ENCODE measurements at places on chromosomes 12 and 14.

- no peak for DNase-seq
Measured at GRCh38 chr14:63212209-63212608, 8.0 kb downstream of the RHOJ start.

- no peak for DNase-seq
Measured at GRCh38 chr12:111102102-111102739, 181.8 kb upstream of the MYL2 start.

- no peak for DNase-seq
Measured at GRCh38 chr14:73723797-73724661, 9.8 kb upstream of the PNMA1 start.

DNA sequence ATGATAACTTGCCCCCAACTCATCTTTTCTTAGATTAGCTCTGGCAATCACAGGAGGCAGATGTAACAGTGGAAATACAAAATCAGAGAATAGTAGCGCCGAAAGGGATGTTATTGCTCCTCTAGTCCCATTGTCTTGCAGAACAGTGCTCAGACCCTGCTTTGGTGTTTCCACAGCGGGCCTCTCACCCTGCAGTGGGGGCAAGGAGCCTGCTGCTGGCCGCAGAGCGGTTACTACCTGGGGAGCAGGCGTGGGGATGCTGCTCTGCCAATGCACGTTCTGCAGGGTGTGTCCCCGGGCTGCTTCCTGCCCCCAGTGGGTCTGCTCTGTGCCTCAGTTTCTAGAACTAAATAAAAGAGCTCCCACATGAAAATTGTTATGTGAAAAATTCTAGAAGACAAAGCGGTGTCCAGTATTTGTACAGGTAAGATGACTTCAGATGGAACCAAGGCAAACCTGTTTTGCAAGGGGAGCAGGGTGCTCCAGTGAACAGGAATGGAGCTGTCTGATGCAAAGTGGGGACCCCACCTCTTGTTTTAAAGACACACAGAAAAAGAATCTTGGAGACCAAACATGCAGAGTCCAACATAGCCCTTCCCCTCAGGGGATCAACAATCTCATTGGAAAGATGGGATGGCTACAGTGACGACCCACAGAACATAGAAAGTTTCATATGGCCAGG lies 35.5 kb downstream of the LRRC74A start:
- DNase-seq, result no peak

DNA sequence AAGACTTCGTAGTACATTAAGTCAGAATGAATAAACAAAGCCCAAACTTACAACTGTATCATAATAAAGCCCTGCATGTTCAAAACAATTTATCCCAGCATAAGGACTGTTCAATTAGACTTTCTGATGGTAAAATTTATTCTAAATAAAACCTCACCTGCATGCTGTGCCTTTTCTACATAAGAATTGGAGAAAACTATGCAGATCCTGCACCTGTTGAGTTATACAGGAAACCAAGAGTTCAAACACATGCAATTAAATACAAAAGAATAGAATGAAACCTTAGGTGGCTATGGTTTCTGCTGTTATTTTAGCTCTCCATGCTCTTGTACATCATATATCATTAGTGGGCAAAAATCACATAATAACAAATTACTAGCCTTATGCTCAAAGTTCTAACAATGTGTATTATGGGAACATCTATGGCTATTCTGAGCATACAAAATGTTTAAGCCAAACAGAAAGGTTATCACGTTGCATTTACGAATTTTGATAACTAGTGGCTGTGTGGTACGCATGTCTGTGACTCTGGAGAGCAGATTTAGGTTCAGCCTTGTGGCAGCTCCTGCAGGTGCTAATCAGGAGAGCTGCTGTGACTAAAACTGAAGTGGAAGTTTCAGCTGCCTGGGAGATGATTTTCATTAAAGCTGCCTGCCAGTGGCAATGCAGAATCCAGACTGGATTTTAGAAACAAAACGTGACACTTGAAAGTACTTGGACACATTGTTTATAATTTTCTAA lies 36.1 kb upstream of the LRFN5 start:
- DNase-seq, result no peak

DNA sequence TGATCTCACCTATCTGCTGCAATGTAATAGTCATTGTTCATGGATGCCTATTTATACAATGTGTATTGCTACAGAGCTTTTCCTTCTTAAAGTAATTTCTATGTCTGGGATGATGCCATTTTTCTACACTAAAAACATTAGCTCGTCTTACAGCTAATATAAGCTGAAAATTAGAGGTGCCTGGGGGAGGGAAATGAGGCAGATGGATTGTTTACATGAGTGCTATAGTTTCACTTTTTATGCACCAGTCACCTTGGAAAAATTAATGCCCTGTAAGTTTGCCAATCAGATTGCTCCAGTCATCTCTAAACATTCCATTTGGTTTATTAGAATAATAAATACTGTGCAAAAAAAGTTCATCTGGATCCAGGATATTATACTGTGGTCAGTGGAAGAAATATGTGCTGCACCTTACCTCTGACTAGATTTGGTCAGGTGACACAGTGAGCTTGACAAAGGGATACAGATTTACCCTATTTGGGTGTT lies 436.2 kb downstream of the RAD51B start:
- DNase-seq, result no peak

DNA sequence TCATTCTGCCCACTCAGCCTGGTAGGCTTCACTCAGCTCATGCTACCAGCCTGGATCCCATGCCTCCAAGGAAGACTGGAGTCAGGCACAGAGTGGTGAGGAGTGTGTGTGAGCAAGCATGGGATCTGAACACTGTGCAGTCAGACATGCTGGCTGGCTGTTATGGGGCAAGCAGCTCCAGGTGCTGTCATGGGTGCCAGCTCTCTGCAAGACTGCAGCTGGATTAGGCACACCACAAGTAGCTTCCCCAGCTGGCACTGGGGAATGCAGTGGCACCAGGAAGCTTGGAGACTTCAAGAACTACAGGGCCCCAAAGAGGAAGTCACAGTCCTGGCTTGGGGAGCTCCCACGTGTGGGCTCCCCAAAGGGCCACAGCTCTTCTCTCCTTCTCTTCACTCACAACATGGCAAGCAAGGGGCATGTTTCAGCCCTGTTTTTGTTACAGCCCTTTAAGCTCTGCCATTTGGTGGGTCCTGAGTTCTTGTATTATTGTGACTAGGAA lies 202.5 kb downstream of the VRK1 start:
- DNase-seq, result no peak

DNA sequence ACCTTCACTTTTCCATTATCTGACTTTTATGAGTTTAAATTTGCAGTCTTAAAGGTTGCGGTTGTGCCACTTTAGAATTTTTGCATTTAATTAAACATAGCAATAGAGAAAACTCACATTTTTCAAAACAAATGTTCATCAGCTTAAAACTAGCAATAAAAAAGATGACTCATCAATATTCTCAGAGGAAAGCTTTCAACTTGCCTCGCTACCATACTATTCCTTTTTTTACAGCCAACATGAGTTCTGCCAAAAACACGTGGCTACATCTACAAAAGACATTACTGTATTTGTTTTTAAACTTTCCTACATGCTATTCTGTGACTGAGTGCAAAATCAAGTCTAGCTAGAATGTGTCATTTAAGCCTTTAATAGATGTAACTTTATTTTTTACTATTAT lies 497.1 kb downstream of the RPS29 start:
- DNase-seq, result no peak

DNA sequence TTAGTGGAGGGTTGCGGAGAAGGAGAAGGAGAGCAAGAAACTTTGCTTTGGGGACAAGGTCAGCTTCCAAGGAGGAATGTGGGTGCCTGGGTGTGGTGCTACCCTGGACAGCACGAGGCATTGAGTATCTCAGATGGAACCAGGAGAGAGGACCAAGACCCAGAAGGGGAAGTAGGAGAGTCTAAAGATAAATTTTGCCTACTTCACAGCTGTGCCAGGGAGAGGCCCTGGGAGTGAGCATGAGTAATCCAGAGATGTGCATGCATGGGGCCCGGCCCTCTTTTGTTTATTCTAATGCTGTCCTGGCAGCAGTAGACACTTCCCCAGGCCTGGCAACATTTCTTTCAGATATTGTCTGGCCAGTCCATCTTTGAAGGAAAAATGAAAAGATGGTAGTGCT lies 49.5 kb upstream of the GNPNAT1 start:
- DNase-seq, result peak; percentile 22

DNA sequence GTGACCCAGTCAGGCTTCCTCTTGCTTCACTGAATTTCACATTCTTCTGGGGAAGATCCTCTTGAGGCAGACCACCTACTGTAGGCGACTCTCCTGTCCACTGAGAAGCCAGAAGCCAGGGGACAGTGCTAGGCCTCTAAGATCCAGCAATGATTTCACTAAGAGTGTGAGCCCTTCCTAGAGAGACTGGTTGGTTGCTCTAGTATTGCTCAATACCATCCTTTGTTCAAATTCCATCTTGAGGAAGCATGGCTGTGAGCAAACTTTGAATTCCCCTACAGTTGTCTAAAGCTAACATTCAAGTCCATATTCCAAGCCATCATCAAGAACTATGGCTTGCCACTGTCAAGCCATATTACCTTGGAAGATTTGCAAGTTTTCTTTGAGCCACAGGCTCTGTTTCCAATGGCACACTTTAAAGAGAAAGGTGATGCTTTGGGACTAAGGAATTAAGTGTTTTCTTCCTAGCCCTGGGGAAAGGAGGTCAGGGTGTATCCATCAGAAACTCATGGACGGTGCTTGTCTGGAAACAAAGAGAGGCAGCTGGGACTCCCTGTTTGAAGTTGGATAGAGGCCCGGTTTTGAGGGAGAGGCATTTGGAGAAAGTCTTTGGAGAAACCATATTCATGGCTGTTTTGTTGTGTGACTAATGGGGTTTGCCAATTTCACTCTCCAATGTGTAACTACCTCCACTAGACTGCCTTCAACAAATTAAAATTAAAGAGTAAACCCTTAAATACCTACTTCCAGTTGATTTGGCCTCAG lies 1217.9 kb downstream of the VRK1 start:
- DNase-seq, result no peak

GRCh38 chr12:92191061-92191460 lies 45.4 kb upstream of the BTG1 start:
- no peak for DNase-seq

- no peak for DNase-seq
Measured at GRCh38 chr14:103301512-103302354, 32.3 kb upstream of the EIF5 start.

- no peak for DNase-seq
Measured at GRCh38 chr12:77392467-77393088, 327.2 kb upstream of the E2F7 start.

DNA sequence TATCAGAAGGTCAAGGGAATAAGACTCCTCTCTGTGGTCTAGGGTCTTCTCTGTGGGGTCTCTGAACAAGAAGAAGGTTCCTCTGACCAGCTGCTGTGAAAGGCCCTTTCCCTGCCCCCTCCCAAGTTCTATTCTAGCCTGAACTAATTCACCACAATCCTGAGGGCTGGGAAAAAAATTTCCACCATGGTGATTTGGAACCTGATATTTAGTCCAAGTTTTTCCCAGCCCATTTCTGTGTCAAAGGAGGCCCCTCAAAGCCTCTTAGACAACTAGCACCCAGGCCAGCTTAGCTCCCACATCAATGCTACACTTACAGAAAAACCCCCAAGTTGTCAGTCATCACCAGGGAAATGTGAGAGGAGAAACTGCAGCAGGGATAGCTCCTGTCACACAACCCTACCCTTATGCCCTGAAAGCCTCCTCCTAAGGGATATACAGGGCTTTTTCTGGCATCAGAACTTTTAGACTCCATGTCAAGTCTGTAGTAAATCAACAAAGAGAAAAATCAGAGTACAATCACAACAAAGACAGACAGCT lies 4.5 kb downstream of the FMNL3 start:
- DNase-seq, result no peak

GRCh38 chr12:104990950-104991349 lies 4.8 kb downstream of the NOPCHAP1 start:
- DNase-seq, result no peak

- DNase-seq, result no peak
Measured at GRCh38 chr12:20194171-20194570, 174.2 kb upstream of the PDE3A start.

GRCh38 chr12:113424456-113424855 lies 2.3 kb downstream of the SDSL start:
- no peak for DNase-seq

Data from GM13977 (cell line).